ENCODE measurements at places on chromosomes 1 and 21.

DNA sequence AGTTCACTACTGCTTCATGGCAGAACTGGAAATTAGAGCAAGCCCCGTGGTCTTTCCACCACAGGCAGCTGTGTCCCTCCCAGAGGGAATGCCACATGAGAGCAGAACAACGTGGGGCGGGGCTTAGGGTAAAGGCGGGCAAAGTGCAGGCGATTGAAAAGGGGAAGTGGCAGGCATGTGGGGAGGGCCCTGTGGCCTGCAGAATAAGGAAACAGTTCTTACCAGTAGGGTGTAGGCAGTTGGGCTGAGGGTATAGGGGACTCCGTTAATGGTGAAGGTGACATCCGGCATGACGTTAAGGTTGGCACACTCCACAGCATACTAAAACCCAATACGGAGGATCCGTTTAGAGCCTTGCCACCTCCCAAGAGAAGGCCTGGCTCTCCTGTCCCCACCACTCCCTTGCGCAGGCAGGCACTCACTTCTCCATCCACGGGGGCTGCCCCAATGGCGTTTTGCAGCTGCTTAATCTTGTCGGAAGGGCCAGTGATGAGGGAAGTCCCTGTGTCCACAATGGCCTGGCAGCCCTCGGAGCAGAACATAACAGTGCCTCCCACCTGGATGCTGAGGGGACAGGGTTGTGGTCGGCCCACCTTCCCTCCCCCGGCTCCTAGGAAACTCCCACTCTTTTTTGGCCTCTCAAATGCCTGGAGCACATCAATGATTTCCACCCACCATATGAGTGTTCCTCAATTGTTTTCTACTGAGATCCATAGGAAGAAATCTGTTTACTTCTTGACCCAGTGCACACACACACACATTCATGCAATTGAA is 9.1 kb upstream of the RAB7B start:
- peak; percentile 68 for DNase-seq

GRCh38 chr1:79074975-79075374 is 68.4 kb upstream of the ADGRL4 start:
- no peak for DNase-seq

DNA sequence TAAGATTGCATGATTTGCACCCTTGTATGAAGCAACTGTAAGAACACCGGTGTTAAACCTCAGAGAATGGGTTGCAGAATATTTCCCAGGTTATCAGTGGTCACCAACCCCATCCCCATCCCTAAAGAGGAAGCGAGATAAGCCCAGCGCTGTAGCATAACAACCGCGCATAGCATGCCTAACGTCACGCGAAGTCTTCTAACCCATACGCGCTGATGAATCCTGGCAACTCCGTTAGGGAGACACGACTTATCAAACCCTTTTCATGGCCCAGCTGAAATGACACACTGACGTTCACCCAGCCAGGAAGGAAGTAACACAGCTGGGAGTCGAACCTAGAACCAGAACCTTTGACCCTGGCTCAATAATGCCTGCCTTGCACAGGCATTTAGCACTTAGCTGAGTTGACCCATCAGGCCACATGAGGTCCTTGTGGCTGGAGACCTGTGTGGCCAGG is 24.2 kb downstream of the TMEM51 start:
- DNase-seq = no peak

DNA sequence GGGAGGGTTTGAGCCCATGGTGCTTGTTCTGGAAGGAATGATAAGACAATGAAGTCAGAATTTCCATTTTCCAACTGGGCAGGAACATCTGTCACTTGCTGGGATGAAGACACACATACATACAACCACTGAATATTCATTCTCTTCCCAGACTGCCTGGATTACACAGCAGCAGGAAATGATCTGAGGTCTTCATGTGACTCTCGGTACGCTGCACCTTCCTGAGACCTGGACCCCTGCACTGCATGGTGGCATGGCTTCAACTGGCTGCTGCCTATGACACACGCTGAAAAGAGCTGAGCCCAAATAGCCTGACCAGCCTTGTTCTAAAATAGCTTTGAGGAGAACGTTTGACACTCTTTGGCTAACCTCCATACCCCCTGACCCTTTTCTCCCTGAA is 150.6 kb downstream of the GABPA start:
- no peak for DNase-seq

GRCh38 chr1:209893751-209894150 is 44.3 kb upstream of the SYT14 start:
- no peak for DNase-seq

All from left ventricle myocardium inferior (tissue), 1 donor.